Common myeloid progenitor, CD34-positive (primary cell): ENCODE measurements at places on chromosomes 6 and 20.

- no peak for DNase-seq
These were observed 27.1 kb downstream of the COX4I2 start for GRCh38 chr20:31664696-31665354.

DNA sequence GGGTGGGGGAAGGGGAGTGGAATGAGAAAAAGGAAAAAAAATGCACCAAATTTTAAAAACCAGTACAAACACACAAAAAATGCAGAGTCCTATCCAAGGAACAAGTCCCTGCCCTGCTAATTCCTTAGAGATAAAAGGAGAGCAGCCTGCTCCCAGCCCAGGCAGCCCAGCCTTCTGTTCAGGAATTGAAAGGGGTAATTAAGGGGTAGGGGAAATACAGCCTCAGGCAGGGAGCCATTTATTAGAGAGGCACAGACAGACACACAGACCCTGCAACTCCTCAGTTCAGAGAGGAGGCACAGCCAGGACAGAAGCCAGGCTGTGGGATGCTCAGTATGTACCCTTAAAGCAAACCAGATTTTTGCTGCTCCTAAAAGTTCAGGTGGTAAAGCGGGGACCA is 137.2 kb downstream of the EYA2 start:
- DNase-seq = no peak

DNA sequence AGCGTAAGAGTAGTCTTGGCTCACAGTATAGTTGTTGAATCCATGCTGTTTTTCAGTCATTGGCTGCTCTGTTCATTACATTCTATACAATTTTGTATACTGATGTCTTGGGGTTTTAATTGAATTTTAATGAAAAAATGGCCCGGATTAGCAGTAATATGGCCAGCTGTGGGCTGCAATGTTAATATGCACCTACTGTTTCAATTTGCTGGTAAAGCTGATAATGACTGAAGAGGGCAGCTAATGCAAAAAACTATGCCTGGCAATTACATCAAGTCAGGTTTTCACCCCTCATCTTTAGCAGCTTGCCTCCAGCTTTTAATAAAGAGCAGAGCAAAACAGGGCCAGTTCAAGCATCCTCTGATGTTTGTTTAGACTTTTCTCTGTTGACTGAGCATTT is 394.5 kb downstream of the PLCB1 start:
- DNase-seq = no peak

GRCh38 chr6:95576218-95576997 is 927 bp upstream of the MANEA start:
- DNase-seq = no peak

GRCh38 chr6:141282263-141282662 is 850.5 kb upstream of the GJE1 start:
- DNase-seq = no peak

GRCh38 chr20:35404614-35405259 is 7.0 kb downstream of the UQCC1 start:
- no peak for DNase-seq
